ENCODE measurements at places on chromosomes 5 and 9.

DNA sequence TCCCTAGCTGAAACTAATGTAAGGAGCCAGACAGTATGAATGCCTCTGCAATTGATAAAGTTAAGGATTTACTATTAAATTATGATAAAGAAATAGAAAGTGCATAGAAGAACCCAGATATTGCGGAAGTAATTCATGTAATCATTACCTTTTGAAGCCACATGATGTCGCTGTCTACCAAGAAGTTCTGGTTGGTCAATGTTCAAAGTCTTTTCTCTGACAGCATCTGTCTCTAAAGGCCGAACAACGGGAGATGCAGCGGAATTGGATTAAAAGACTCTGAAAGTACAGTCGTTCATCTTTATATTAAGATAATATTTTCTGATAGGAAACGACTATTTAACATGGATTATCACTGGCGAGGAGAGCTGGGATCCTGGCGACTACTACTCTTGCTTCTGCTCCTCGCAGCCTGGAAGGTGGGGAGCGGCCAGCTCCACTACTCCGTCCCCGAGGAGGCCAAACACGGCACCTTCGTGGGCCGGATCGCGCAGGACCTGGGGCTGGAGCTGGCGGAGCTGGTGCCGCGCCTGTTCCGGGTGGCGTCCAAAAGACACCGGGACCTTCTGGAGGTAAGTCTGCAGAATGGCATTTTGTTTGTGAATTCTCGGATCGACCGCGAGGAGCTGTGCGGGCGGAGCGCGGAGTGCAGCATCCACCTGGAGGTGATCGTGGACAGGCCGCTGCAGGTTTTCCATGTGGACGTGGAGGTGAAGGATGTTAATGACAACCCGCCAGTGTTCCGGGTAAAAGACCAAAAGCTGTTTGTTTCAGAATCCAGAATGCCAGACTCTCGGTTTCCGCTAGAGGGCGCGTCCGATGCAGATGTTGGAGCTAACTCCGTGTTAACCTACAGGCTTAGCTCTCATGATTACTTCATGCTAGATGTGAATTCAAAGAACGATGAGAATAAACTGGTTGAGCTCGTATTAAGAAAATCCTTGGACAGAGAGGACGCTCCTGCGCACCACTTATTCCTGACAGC lies at the start of gene PCDHA8:
Gene PCDHA8, plus strand, starts transcription at position 210 of the 985 bp plus-strand sequence. Its CDS starts 135 bp downstream, at position 345.
- DNase-seq, result no peak

DNA sequence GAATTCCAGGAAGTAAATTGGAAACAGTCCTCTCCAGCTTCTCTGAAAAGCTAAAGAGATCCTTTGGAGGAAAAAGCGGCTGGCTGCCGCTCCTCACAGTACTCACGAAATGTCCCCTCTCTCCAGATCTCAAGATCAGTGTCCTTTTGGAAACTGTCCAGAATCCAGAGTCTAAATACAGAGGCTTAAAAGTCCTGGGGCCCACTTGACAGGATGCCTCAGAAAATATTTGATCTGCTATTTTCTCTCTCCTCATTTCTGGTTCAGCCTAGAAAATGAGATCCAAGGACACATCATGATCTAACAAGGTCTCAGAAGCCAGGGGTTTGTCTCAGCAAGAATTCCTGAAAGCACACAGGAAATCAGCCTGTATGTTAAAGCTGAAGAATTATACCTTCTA lies 7.2 kb downstream of the C1QTNF2 start:
- DNase-seq, result no peak

DNA sequence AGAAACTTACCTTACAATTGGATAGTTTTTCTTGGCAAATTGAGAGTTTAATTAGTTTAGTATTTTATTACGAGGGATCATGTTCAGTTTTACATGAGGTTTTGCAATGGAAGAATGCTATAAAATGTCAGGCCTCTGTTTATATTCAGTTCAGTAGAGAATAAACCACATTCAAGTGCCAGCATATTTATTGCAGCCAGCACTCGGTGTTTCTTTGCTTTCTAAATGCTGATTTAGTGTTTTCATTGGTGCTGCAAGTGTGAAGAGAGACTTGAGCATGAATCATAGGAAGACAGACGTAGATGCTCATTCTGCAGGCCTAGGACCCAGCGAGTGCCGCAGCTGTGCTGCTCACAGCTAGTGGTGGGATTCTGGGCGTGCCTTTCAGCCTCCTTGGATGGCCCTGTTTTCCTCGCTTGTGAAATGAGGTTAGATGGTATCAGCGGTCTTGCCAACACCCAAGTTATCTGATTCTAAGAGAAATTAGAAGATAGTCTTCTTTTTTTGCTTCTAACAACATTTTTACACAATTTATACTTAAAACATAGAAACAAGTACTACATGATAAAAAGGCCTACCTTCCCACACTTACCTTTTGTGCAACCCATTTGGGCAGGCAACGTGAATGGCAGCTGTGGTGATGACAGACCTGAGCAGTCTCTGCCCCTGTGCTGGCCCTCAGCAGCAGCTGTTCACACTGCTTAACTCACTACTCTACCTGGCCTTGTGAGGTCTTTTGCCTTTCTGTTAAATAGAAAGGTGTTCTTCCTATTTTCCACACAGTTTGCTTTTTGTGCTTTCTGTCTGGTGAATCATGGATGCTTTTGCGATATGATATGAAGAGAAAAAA lies 26.8 kb upstream of the TNFAIP8 start:
- peak; percentile 50 for DNase-seq

- no peak for DNase-seq
These were observed 23.4 kb downstream of the ARSB start for GRCh38 chr5:78961743-78962142.

DNA sequence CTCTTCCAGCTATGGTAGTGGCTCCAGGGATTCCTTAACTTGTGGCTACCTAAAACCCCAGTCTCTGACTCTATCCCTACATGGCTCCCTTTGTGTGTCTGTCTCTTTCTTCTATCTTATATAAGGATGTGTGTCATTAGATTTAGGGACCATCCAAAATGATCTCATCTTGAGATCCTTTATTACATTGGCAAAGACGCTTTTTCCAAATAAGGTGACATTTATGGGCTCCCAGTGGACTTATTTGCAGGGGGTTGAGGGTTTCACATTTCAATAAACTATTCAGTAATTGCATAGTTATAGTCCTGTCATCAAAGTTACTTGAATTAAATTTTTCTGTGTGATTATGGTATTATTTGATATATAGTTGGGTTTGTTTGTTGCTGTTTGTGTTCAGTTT lies 59.2 kb downstream of the NIPBL start:
- DNase-seq, result no peak

DNA sequence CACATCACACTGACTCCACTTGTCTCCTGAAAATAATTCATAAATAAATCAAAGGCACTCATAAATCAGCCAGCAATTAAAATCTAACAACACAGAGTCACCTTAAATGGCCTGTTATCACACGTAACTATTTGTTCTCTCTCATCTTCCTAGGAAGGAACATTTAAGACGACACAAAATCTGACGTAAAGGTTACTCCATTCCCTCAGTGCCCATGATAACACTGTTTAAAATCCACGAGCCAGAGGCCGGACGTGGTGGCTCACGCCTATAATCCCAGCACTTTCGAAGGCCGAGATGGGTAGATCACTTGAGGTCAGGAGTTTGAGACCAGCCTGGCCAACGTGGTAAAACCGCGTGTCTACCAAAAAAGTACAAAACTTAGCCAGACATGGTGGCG lies 56.4 kb downstream of the MYO10 start:
- DNase-seq, result no peak

- DNase-seq, result no peak
These were observed 47.7 kb upstream of the ITGA1 start for GRCh38 chr5:52740007-52740406.

DNA sequence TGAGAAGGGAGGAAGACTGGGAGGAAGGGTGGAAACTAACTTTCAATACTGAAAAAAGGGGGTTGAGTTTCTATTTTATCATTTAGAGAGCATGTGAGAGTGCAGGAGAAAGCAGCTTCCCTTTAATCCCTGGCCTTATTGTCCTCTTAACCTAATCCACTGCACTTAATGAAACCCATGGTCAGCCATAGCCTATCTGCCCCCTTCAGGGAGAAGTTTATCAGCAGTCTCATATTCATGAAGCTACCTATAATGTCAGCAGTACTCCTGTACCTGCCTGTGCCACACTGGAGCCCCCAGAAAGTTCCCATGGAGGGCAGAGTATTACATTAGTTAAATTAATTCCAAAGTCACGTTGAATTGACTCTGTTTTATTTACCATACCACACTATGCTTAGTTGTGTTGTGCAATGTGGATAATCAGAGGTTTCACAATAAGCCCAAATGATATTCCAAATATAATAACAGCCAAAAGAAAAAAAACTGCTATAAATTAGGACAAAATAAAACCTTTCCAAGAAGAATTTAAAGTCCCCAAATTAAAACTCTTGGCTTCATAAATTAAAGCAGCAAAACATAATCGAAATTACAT lies 62.9 kb downstream of the MUSK start:
- DNase-seq, result no peak

- no peak for DNase-seq
These were observed 111.3 kb upstream of the NR5A1 start for GRCh38 chr9:124618476-124618875.

- no peak for DNase-seq
These were observed 60.6 kb downstream of the TNFSF15 start for GRCh38 chr9:114745108-114745848.

- DNase-seq, result no peak
These were observed 396.2 kb downstream of the KCTD16 start for GRCh38 chr5:144566747-144567420.

DNA sequence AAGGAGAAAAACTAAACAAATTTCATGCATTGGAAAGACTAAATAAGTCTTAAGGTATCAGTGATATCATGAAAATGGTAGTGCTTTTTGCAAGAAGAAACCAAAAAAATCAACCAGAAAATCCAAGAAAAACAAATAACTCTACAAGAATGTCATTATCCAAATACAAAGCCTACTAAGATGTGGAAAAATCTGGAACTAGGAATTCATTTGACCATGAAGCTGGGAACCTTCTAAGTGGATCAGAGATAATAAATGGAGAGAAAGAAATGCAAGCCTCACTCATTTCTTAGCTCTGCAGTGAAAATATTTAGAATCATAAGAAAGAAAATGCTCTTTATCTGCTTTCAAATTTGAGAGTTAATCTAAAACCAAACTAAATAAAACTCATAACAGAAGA lies 51.3 kb downstream of the RASEF start:
- DNase-seq, result no peak

DNA sequence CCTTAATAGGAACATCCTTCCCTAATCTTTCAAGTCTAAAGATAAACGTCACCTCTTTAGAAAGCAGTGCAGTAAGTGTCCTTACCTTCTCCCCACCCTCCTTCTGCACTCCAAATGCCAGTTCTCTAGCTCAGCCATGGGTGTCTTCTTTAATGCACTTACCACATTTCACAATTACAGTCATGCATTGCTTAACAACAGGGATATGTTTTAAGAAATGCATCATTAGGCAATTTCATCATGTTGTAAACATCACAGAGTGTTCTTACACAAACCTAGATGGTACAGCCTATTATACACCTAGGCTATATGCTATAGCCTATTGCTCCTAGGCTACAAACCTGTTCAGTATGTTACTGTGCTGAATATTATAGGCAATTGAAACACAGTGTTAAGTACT lies 91.2 kb downstream of the RFX3 start:
- no peak for DNase-seq

- no peak for DNase-seq
These were observed 27.4 kb upstream of the CEP120 start for GRCh38 chr5:123450640-123451039.

DNA sequence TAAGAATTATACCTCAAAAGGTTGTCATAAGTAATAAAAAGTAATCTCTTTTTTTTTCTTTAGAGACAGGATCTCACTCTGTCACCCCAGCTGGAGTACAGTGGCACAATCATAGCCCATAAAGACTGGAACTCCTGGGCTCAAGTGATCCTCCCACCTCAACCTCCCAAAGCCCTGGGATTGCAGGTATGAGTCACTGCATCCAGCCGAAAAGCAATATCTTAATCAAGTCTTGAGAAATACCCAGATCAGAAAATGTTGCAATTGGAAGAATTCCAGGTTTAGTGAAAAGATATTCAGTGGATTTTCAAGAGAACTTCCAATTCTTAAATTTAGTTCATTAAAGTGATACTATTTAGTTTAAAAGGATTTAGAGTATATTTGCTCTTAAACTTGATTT lies 40.9 kb upstream of the IDNK start:
- no peak for DNase-seq

DNA sequence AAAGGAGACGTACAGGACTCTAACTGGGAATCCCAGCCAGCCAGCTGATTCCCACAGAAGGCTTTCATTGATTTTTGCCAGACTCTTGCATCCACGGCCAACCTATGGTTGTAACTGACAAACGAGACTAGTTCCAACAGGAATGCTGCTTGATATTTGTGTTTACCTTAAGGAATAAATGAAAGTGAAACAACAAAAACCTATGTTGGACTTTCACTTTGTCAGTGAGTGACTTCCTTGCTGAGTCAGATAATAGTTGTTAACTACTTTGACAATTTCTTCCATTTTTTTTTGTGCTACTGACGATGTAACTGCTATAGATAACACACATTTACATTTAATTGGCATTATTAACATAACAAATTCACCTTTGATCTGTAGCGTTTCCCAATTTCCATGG lies 63.4 kb upstream of the LRRTM2 start:
- no peak for DNase-seq

DNA sequence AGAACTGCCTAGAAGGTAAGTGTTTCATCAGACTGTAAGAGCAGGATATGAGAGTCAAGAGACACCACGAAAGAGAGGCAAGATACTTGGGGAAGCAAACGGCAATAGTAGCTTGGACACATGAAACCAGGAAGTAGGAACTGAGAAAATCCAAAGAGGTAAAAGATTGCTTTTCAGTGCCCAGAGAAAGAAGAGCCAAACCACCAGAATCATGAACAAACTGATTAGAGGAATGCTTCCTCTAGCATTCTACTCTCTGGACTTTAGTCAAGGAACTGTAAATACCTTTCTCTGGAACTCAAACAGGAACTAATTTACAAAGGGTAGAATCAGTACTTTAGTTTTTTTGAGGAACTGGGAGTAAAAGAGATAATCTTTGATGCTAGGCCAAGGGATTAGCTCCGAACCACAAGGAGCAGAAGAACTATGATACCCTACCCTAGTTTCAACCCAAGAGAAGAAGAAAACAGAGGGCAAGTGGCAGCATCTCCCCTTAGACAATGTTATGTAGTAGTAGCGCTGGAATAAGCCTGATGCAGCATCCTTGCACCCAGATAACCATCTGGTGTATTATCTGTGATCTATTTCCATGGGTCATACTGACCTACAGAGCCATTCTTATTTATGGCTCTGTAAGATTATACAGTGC lies 41.3 kb downstream of the EFCAB9 start:
- DNase-seq, result no peak

DNA sequence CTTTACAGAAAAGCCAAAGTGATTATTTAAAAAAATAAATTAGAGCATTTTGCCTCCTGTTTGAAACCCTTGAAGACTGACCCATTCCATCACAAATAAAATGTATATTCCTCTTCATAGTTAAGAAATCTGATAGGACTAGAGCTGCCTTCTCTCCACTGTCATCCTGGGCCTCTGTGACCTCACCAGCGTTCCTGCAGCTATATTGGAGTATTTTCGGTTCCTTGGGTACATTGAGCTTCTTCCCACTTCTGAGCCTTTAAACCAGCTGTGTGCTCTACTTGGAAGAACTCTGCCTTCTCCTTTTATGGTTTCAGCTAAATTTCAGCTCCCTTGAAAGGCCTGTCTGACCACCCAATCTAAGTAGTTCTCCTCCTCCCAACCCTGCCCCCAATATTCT lies 99.1 kb upstream of the ABCA1 start:
- no peak for DNase-seq

GRCh38 chr5:112228667-112229066 lies 190.4 kb downstream of the EPB41L4A start:
- no peak for DNase-seq
